ENCODE measurements at places on chromosomes 6 and 20. TPM values are rescaled to one million over a fixed set of nuclear protein-coding genes. Genes with fewer than 3 reads are reported as not detected.

NT5E gene
- not detected for total RNA-seq

IMPG1 gene
- total RNA-seq: not detected

TMEM244 gene
- total RNA-seq: not detected

LPA gene
- total RNA-seq: not detected

PPP1R14C gene
- total RNA-seq: 0.32 TPM

HLA-DQA2 gene
- total RNA-seq: 66.5 TPM

DNA sequence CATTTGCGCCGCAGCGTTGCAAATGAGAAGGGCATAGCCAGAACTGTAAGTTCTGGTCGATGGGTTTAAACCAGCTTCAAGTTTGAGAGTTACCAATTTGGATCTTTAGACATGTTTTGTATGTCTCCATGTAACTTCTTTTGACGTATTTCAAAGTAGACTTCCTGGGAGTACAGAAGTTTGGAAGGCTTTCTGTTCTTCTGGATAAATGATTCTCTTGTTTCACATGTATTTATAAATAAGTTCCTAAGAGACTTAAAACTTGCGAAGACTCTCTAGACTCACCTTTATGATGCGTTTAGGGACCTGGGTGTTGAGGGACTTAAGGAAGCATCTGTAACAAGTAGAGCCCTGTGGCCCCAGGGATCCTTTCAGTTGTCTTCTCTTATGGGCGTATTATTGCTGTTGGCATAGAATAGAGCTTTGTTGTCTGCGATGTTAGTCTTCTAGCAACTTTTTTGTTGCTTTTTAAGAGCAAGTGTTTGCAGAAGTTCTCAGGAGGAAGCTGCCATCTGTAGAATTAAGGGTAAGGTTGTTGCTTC, 1.3 kb downstream of the CDYL start:
- peak; percentile 48 for DNase-seq
- peaks cover 6% of the 10 kb centered on the region for H3K27me3 ChIP-seq
- H3K27ac ChIP-seq: no peak overlapping the region
- peaks cover 10% of the 10 kb centered on the region for H3K4me1 ChIP-seq
- no peaks in the 10 kb centered on the region for H3K36me3 ChIP-seq

DNA sequence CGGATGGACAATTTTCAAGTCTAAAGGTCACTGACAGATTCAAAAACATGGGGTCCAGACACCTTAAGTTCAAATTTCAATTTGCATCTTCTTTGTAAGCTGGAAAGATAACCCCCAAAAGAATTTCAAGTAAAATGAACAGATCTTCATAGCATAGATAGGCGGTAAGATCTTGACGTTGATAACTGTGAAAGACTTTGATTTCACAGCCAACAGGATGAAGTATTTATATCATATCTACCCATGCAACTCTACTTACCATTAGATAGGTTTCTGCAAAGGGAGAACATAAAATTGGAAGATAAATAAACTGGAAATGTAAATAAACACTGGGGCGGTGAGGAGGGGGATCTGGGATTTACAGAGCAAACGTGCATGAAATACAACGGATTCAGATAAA, 137.8 kb downstream of the IPCEF1 start:
- no peaks in the 10 kb centered on the region for H3K27me3 ChIP-seq
- H3K27ac ChIP-seq: no peak overlapping the region
- H3K4me3 ChIP-seq: no peak overlapping the region
- no peaks in the 10 kb centered on the region for H3K36me3 ChIP-seq

GRCh38 chr6:83308833-83309232, 115.7 kb downstream of the RWDD2A start:
- no peaks in the 10 kb centered on the region for H3K36me3 ChIP-seq
- no peaks in the 10 kb centered on the region for H3K4me1 ChIP-seq
- H3K27ac ChIP-seq: no peak overlapping the region
- no peak overlapping the region for H3K4me3 ChIP-seq

- no peak overlapping the region for H3K27ac ChIP-seq
- DNase-seq: peak; percentile 40
- no peaks in the 10 kb centered on the region for H3K36me3 ChIP-seq
- H3K4me1 ChIP-seq: no peaks in the 10 kb centered on the region
- H3K4me3 ChIP-seq: no peak overlapping the region
- no peaks in the 10 kb centered on the region for H3K27me3 ChIP-seq
Measured at GRCh38 chr6:27592481-27593199, 119.7 kb upstream of the ZNF184 start.

DNA sequence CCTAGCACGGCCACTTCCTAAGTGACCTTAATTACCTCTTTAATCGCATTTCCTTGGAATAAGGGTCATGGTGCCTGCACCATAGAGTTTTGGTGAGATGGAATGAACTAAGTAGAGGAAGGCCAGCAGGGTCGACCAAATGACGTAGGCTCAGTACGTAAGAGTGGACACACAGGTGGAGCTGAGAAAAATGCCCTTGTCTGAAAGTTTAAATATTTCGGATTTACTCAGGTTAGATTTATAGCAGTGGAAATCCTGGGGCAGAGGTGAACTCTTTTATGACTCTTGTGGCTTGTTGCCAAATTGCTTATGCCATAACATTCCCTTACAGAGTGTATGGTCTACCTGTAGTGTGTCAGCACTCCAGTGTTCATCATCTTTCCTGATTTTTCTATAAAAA, 23.6 kb upstream of the BTBD3 start:
- DNase-seq: no peak
- no peaks in the 10 kb centered on the region for H3K36me3 ChIP-seq
- no peaks in the 10 kb centered on the region for H3K27me3 ChIP-seq
- H3K27ac ChIP-seq: no peak overlapping the region
- no peaks in the 10 kb centered on the region for H3K4me1 ChIP-seq

DNA sequence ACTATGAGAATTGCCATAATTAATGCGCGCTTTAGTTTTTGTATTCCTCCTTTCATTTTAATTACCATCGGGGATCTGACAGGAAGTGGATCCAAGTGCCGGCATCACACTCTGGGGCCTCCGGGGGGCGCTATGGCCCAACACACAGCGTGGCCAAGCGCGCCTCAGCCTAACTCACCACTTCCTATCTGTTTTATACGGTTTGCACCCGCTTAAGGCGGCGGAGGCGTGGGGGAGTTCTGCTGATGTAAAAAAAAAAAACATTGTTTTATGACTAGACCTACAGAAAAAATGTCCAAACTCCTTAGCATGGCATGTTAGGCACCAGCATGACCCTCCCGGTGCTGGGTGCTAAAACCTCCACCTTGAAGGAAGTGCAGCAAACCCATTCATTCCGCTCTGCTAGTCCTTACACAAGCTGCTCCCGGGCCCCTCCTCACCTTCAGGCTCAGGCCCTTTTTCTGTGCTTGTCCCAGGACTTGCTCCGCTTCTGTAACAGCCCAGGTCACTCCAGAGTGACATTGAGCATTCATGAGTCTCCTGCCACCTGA, 4.5 kb upstream of the EBF4 start:
- DNase-seq: peak; percentile 93
- H3K27ac ChIP-seq: no peak overlapping the region
- peak overlapping the region; percentile 51 for H3K4me3 ChIP-seq
- no peaks in the 10 kb centered on the region for H3K36me3 ChIP-seq

DNA sequence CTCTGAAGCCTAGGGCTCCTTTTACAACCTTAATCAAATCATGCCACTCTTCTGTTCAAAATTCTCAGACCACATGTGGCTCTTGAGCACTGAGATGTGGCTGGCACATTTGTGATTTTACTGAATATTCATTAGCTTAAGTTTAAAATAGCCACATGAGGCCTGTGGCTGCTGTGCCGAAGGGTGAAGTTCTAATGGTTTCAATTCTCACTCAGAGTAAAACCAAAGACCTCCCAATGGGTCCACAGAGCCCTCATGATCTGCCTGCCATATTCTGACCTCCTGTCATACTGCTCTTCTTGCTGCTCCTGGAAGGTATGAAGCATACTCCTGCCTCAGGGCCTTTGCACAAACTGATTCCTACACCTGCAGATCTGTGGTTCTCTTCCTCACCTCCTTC, 7.8 kb upstream of the CST3 start:
- no peaks in the 10 kb centered on the region for H3K36me3 ChIP-seq
- no peak overlapping the region for H3K27ac ChIP-seq
- no peaks in the 10 kb centered on the region for H3K27me3 ChIP-seq
- DNase-seq: no peak
- no peak overlapping the region for H3K4me3 ChIP-seq

- no peak overlapping the region for H3K27ac ChIP-seq
- H3K4me3 ChIP-seq: no peak overlapping the region
- H3K4me1 ChIP-seq: no peaks in the 10 kb centered on the region
- H3K27me3 ChIP-seq: no peaks in the 10 kb centered on the region
- DNase-seq: no peak
Measured at GRCh38 chr6:99285881-99286280, 63.6 kb downstream of the FAXC start.

DNA sequence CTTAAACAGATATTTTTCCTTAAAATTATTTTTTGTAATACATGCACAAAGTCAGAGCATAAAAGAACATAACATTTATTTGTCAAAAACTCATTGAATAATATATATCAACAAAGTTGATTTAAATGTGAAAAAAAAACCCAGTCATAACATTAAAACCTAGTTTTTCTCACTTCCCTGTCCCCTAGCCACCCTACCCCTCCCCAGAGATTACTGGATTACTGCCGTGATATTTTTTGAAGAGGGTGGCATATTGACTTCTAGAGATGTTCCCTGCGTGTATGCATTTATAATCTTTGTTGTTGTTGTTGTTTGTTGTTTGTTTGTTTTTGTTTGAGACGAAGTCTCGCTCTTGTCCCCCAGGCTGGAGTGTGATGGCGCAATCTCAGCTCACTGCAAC, 52.4 kb upstream of the ARMC2 start:
- DNase-seq: peak; percentile 44
- peaks cover 6% of the 10 kb centered on the region for H3K4me1 ChIP-seq
- H3K27ac ChIP-seq: no peak overlapping the region

DNA sequence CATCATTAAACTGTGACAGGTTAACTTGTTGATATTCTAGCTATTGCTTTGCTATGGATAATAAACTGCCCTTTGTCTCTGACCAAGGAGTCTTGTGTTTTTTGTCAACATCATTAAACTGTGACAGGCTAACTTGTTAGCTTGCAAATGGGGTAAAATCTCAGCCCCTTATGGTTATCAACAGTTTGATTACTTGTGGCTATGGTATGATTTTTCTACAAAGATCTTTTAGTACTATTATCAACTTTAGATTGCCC, 35.9 kb downstream of the SLC2A12 start:
- no peaks in the 10 kb centered on the region for H3K4me1 ChIP-seq
- H3K4me3 ChIP-seq: no peak overlapping the region
- H3K36me3 ChIP-seq: no peaks in the 10 kb centered on the region
- H3K27me3 ChIP-seq: no peaks in the 10 kb centered on the region
- no peak for DNase-seq

DNA sequence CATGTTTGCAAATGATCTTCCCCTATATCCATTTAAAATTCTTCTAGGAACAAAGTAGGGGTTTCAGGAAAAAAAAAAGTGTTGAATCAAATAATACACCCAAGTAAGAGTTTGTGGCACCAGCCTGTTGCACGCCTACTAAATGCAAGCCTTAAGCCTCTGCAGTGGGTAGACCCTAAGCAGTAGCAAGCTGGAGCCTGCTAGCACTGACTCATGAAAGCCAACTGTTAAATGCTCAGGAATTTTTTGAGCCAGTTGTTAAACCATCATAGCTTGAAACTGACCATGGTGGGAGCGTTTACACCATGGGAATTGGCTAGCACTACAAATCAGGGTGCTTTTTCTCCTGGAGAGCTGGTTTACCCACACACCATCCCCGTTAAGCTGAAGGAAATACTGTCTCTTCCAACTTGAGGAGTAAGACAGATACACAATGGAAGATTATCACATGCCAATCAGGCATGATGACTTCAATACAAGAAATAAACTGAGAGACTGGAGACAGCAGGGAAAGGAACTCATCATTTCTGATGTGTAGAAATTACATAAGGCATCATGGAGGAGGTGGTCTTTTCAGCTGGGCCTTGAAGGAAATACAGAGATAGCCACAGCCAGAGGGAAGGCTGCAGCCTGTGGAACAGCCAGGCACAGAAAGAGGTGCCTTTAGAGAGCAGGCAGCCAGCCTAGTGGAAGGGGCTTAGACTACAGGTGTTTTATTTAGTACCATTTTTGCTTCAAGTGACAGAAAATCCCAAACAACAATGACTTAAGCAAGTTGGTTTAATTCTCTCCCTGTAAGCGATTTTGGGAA, 110.8 kb downstream of the SNX5 start:
- peaks cover 9% of the 10 kb centered on the region for H3K4me1 ChIP-seq
- no peak overlapping the region for H3K27ac ChIP-seq
- H3K4me3 ChIP-seq: no peak overlapping the region
- DNase-seq: no peak

DNA sequence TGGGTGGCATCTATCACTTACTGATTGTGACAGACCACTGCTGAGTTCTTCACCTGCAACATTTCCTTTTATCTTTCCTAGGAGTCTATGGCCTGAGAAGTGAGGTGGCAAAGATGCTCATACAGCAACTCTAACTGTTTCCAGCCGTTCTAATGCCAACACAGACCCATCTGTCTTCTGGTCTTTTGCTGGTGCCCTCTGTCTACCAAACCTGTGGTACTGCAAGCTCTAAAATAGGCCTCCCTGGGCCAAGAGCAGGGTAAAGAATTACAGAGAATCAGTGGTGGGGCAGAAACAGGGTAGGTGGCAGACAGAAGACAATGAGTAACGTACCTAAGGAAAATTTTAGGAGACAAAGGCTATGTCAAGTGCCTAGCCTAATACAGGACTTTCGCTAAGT, 611.0 kb upstream of the FLRT3 start:
- H3K4me1 ChIP-seq: no peaks in the 10 kb centered on the region
- H3K36me3 ChIP-seq: no peaks in the 10 kb centered on the region
- no peak overlapping the region for H3K4me3 ChIP-seq
- no peak overlapping the region for H3K27ac ChIP-seq
- DNase-seq: no peak
- H3K27me3 ChIP-seq: no peaks in the 10 kb centered on the region

GRCh38 chr20:9126527-9126926, 57.6 kb downstream of the PLCB4 start:
- no peak overlapping the region for H3K27ac ChIP-seq
- H3K27me3 ChIP-seq: no peaks in the 10 kb centered on the region
- DNase-seq: no peak

GRCh38 chr6:47836046-47836445, 54.2 kb downstream of the OPN5 start:
- DNase-seq: no peak
- no peaks in the 10 kb centered on the region for H3K36me3 ChIP-seq
- no peaks in the 10 kb centered on the region for H3K27me3 ChIP-seq
- H3K27ac ChIP-seq: no peak overlapping the region
- H3K4me3 ChIP-seq: no peak overlapping the region

DNA sequence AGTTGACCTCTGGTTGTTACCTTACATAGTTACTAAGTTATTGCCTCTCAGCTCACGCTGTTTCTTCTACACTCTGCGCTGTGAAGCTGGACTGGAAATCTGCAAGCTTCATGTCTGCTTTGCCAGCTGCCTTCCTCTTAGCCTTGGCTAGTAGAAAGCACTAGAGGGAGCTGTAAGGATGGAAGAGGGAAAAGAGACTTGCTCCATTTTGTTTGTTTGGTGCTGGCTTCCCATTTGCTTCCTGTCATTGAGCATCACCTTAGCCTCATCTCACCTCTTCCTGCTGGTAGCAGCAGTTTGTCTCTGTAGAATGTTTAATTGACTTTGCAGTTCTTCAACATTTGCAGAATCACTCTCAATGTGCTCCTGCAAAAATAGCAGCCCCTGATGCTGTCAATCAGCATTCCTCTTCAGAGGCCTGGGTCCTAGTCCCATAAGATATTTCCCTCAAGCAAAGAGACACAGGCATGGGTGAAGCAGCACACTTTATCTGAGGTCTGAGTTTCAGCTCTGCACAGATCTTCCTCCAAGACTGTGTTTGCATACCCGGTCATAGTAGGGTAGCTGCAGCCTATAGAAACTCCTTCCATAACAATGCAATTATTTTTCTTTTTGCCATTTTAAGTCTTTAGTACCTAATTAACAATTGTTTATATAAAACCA, 302.2 kb upstream of the EPHA7 start:
- H3K36me3 ChIP-seq: no peaks in the 10 kb centered on the region
- no peaks in the 10 kb centered on the region for H3K4me1 ChIP-seq

Measured in Karpas-422 (cell line).